ENCODE measurements at places on chromosomes 7 and 10.

DNA sequence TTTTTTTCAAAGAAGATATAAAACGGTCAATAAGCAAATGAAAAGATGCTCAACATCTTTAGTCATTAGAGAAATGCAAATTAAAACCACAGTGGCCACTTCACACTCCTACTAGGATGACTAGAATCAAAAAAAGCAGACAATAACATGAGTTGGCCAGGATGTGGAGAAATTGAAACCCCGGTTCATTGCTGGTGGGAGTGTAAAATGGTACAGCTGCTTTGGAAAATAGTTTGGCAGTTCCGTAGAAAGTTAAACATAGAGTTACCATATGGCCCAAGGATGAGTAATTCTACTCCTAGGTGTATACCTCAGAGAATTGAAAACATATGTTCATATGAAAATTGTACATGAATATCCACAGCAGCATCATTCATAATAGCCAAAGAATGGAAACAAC lies 573.3 kb downstream of the GALNT17 start:
- DNase-seq = no peak

DNA sequence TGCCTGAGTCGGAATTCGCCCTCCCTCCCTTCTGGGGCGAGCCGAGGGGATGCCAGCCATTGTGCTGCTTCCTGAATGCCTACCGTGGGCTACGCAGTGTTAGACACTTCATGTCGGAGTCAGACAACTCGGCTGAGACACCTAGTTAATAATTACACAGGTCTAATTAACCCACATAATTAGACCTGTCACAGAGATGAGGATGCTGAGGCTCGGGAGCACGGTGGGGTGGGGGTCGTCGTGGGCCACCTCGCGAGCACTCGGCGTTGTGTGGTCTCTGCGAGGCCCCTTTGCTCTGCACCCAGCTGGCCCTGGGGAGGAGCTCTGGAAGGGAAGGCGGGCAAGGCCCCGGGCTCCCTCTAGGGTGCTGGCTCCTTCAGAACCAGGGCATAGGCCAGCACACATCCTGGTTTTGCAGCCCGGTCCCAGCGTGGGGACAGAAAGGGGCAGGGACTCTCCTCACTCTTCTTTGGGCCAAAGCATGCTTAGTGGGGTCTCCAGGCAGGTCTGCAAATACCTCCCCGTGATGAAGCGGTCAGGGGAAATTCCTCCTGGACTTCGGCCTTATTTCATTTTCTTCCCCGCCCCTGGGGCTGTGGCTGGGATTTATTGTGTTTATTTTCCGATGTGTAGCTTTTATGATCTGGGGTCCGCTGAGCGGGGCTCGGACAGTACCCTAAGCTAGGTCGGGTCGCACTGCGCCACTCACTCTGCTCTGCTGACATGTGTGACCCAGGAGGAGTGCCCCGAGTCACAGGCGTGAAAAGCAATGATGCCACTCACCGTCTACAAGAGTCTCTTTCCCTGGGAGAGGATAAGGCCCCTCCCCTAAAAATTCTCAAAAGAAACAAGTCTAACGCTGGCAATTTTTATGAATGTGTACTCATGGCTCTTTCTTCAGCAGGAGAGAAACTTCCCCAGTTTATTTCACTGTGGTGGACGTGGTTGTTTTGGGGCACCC lies 4.9 kb upstream of the FOXL3 start:
- DNase-seq = no peak

DNA sequence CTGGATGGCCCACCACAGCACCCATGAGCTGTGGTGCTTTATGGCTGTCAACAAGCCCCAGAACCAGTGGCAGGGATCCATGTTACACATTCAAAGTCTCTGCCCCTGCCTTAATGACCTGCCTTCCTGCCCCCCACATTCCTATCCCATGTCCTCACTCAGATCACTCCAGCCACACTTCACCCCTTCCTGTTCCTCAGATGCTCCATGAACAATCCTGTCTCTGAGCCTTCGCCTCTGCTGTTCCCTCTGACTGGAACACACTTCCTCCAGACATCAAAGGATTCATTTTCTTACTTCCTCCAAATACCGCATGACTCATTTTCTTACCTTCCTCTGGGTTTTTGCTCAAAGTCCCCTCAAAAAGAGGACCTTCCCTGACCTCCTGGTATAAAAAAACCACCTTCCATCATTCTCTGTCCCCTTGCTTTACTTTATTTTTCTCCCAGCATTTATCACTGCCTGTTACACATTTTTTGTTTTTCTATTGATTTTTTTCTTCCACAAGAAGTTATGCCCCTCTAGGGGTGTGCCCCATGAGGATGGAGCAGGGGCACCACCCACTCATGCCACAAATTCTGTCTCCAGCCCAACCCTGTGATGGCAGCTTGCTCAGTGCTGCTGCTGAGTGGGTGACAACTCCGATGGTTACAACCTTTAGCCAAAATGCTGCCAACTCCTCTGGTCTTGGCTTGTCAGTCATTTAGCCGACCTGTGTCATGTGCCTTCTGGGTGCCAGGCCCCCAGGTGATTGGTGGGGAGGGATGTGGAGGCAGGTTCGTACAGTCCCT lies 18.2 kb downstream of the COL13A1 start:
- DNase-seq = no peak

DNA sequence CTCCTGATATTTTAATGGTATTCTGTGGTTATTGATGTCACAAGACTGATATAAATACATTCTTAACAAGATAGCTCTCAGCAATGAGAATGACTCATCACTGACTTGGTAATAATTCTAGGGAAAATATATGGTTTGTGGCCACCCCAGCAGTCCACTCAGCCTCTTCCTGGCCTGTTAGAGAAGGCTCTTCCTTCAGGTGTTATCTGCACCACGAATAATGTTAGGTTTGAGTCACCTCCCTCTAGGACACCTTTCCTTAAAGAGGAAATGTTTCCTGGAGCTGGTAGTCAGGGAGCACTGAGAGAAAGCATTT lies 163.3 kb downstream of the SVIL start:
- DNase-seq = no peak

GRCh38 chr7:106190589-106191330 lies 78.6 kb upstream of the SYPL1 start:
- no peak for DNase-seq

Data from muscle of arm (tissue), 14 donors.